ENCODE measurements at places on chromosomes 12 and 14.

- no peak for DNase-seq
Measured at GRCh38 chr14:61125867-61126572, 145.0 kb downstream of the SLC38A6 start.

- DNase-seq: no peak
Measured at GRCh38 chr12:25677232-25677937, 124.3 kb upstream of the LMNTD1 start.

- DNase-seq: no peak
Measured at GRCh38 chr12:77841521-77841920, 10.8 kb downstream of the NAV3 start.

GRCh38 chr12:122895320-122895703 lies 612 bp downstream of the VPS37B start:
- DNase-seq: no peak

- no peak for DNase-seq
Measured at GRCh38 chr14:61577506-61577931, 117.8 kb upstream of the HIF1A start.

- no peak for DNase-seq
Measured at GRCh38 chr14:100528962-100529560, 58.2 kb downstream of the BEGAIN start.

- DNase-seq: no peak
Measured at GRCh38 chr14:89340200-89341181, 76.5 kb downstream of the FOXN3 start.

GRCh38 chr14:91728616-91729183 lies 3.2 kb downstream of the CATSPERB start:
- no peak for DNase-seq

GRCh38 chr14:90419200-90419599 lies 22.4 kb downstream of the CALM1 start:
- no peak for DNase-seq

DNA sequence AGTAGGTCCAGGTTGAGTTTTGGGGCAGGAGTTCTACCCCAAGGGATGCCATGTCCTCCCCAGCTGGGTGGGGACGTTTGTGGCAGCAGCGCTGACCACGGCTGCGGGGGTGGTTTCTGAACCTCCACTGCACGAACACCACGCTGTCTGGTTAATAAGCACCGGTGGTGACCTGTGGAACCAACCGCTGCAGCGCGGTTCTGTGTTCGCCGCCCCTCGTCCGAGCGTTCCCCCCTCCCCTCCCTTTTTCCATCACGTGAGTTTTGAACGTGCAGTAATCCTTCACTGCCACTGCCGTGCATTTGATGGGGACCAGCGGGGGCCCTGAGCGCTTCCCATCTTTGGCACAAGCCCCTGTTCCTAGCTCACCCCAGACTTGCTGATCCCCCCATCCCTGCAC lies 6.4 kb upstream of the ADSS1 start:
- no peak for DNase-seq

- no peak for DNase-seq
Measured at GRCh38 chr12:51075390-51075789, 8.0 kb downstream of the CSRNP2 start.

- peak; percentile 20 for DNase-seq
Measured at GRCh38 chr12:30753751-30754382, 884 bp downstream of the CAPRIN2 start.

GRCh38 chr14:55874785-55875184 lies 243.4 kb upstream of the PELI2 start:
- no peak for DNase-seq

DNA sequence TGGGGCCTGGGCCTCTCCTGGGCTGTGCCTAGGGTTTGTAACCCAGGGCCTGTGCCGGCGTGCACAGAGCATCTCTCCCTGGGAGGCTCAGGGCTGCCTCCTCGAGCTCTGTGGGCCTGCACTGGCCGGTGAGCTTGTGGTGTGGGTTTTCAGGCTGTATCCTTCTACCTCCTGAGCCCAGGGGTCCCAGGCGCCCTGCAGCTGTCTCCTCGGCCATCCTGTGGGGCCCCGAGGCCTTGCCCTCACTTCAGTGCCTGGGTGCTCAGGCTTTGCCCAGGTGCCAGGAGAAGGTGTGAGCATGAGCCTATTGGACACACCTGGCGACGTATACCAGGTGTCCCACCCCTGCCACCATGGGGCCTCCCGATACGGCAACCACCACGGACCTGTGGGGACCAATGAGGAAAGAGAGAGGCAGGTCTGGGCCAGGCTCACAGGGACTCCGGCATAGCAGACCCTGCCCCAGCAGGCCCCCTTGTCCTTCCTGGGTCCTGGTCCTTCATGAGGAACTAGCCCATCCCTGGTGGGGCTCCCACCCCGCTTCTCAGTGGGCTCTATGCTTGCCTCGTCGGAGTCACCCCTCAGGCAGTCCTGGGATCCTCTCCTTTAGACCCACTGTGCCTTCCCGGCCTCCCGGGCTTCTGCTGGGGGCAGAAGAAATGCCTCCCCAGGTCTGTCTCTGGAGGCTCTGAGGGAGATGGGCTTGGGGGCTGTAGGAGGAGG lies 400.2 kb downstream of the TMEM121 start:
- DNase-seq: no peak

- DNase-seq: no peak
Measured at GRCh38 chr12:108320507-108321293, 18.4 kb downstream of the CMKLR1 start.

- no peak for DNase-seq
Measured at GRCh38 chr14:99548255-99548654, 55.8 kb downstream of the CCDC85C start.

- DNase-seq: peak; percentile 17
Measured at GRCh38 chr12:29782285-29782870, 1.4 kb downstream of the TMTC1 start.

Measured in right renal pelvis (tissue), 4 donors.